IPS-NIHi11 (cell line): ENCODE measurements at places on chromosomes 4 and X.

DNA sequence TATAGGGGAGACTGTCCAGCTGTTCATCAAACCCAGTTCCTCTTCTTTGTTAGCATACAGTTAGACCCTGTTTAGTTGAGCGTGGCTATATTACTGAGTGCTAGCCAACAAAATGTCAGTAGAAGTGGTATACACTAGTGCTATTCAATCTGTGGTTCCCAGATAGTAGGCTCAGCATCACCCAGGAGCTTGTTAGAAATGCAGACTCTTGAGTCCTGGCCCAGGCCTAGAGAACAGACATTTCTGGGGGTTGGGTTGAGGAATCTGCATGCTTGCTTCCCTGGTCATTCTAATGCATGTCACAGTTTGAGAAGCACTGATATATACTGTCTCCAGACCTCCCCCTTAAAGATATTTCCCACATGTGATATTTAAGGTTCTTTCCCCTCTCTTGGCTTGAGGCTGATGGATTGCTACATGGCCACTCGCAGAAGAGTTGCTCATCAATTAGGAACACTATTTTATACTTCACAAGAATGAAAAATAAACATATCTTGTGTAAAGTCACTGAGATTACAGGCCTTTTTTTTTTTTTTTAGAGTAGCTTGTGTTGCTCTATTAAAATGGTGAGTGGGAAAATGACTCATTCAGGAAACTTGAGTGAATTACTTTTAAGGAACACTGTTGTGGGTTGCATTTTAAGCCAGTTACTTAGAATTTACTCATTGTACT, 289.0 kb downstream of the STIM2 start:
- DNase-seq = no peak

GRCh38 chr4:142548491-142548890, 297.6 kb downstream of the INPP4B start:
- DNase-seq = no peak

DNA sequence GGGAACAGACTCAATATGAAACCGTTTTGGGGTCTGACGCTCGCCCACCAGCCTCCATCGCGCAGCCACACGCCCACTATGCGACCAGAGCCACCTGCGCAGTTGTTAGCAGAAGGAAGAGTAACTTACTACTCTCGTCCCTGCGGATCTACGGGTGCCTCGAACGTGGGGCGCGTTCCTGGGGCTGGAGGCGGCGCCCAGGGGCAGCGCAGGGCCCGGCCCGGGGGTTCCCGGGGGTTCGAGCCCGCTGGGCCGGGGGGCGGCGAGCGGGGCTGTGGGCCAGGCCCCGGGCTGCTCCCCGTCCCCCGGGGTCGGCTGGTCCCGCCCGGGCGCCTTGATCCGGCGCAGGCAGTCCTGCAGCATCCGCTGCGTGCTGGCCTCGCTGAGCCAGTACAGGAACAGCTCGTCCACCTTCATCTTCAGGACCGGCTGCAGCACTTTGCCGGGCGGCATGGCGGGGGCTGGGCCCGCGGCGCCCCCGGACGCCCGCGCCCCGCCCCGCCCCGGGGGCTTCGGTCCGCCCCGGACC, 404 bp downstream of the PPP2R3B start:
- no peak for DNase-seq

- DNase-seq = no peak
These were observed 35.1 kb downstream of the HADH start for GRCh38 chr4:108024878-108025165.

DNA sequence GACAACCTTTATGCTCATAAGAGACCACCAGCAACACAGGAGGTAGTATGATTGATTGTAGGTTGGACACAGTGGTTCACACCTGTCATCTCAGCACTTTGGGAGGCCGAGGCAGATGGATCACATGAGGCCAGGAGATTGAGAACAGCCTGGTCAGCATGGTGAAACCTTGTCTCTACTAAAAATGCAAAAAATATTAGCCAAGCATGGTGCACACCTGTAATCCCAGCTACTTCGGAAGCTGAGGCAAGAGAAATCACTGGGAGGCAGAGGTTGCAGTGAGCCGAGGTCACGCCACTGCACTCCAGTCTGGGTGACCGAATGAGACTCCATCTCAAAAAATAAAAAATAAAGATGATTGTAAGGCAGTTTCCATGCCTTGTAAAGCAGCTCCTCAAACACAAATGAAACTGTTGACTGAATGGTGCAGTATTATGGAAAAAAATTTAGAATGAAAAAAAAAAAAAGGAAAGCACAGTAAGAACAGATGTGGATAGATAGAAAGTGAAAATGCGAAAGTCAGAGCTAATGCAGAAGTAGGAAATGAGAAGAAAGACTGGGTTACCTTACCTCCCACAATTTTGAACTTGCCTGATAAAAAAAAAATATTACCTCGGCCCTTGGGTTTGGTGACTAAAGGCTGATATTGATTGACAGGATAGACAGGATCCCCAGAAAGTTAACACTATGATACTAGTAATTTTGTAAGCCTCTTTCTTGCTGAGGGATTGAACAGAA, 249.2 kb upstream of the TRAM1L1 start:
- no peak for DNase-seq

GRCh38 chrX:112735147-112735546, 55.4 kb upstream of the LHFPL1 start:
- DNase-seq = no peak

- peak; percentile 56 for DNase-seq
These were observed 1.9 kb downstream of the BCORL1 start for GRCh38 chrX:129984111-129984958.

GRCh38 chrX:48648336-48648751, 35.3 kb upstream of the WAS start:
- DNase-seq = peak; percentile 32

DNA sequence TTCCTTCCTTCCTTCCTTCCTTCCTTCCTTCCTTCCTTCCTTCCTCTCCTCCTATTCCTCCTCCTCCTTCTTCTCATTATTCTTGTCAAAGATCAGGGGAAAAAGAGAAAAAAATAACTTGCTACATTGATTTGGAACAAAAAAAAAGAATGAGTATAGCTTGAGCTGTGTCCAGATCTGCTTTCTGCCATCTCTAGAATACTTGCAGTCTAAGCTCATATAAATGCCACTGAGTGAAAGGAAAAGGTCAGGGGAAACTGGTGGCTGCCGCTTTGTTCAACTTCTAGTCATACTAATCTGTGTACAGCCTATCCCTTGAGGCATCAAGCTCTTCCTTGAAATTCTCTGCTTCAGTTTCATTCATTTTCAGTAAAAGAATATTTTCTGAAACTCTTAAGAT, 28.3 kb upstream of the EPHA5 start:
- no peak for DNase-seq

DNA sequence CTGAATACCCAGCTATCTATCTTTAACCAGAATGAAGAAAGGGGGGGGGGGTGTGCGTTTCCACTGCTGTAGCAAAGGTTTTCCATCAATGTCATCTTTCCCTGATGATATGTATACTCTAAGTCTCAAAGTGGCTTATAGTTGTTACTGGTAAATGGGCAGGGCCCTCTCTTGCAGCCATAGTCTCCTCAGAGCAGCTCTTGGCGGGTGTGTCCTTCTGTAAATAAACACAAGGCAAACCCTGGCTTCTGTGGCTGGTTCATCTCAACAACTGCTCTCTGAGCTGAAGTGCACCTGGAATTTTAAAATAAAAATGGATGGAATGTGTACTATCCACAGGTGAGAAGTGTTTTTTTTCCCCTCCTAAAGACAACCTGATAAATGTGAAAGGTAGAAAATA, 57.5 kb upstream of the SCML1 start:
- no peak for DNase-seq

GRCh38 chr4:107304699-107305286, 268.7 kb upstream of the DKK2 start:
- no peak for DNase-seq

GRCh38 chr4:87953826-87954225, 21.7 kb upstream of the SPP1 start:
- no peak for DNase-seq

DNA sequence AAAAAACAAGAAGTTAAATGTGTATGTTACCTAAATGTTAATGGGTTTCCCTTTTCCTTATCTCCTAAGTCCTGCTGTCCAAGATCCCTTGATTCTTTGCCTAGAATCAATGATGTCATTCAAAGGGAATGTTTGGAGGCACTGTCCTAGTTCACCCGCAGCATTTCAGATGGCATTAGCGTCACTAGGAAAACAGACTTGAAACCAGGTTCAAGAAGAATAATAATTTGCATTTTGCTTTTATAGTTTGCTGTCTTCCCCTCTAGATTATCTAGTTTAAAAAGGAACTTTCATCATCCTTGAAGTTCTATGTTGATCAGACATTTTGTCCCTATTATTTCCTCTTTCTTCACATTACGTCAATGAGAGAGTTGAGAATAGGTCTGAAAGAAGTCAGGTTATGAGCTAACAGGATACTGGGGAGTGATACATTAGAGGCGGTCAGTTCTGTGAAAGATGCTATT, 234.1 kb upstream of the PGRMC2 start:
- no peak for DNase-seq

- peak; percentile 7 for DNase-seq
These were observed 249.2 kb upstream of the RPS6KA3 start for GRCh38 chrX:20515841-20516461.

GRCh38 chr4:41363384-41363981, 106.8 kb downstream of the UCHL1 start:
- no peak for DNase-seq

DNA sequence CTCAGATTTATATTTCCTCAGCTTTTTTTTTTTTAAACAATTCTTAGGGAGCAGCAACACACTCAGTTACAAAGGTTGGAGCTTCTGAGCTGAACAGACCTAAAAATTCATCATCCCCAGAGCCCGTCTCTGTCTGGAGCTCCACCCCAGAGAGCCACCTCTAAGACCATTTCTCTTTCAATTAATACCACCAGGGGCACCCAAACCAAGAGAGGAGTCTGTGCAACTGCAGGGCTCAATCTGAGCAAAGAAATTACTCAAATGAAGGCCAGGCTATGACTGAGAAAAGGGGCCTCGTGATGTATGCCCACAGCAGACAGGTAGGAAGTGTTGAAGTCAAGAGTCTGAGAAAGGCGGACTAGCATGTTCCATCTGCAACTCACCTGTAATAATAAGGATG, 95.5 kb downstream of the C4orf51 start:
- no peak for DNase-seq

- peak; percentile 32 for DNase-seq
These were observed 53.8 kb upstream of the HGFAC start for GRCh38 chr4:3387943-3388361.

GRCh38 chr4:40607221-40607620, 22.4 kb downstream of the RBM47 start:
- no peak for DNase-seq

- DNase-seq = no peak
These were observed 12.9 kb downstream of the DCK start for GRCh38 chr4:71006203-71006907.

- DNase-seq = peak; percentile 46
These were observed 920 bp downstream of the HTT-AS start for GRCh38 chr4:3073158-3074077.

- no peak for DNase-seq
These were observed 41.3 kb upstream of the MTM1 start for GRCh38 chrX:150527108-150527507.

- no peak for DNase-seq
These were observed 78.6 kb upstream of the RAPGEF2 start for GRCh38 chr4:159024266-159024665.

GRCh38 chr4:99803566-99804101, 13.0 kb upstream of the DAPP1 start:
- DNase-seq = no peak

- no peak for DNase-seq
These were observed 701 bp upstream of the BCOR start for GRCh38 chrX:40098264-40099054.

- DNase-seq = no peak
These were observed 536 bp upstream of the CTSO start for GRCh38 chr4:155954118-155954685.
